ENCODE measurements at places on chromosomes 2 and 18. TPM values are rescaled to one million over a fixed set of nuclear protein-coding genes. Genes with fewer than 3 reads are reported as not detected.

GRCh38 chr2:159650574-159650973 is 34.2 kb upstream of the BAZ2B start:
- H3K36me3 ChIP-seq, result no peaks in the 10 kb centered on the region
- H3K4me1 ChIP-seq, result no peaks in the 10 kb centered on the region
- no peaks in the 10 kb centered on the region for H3K27me3 ChIP-seq
- no peak overlapping the region for H3K4me3 ChIP-seq

Gene SPRED2
- total RNA-seq, result 13.5 TPM

GRCh38 chr2:197200051-197200761 is 110.4 kb downstream of the ANKRD44 start:
- no peak overlapping the region for H3K4me3 ChIP-seq
- no peaks in the 10 kb centered on the region for H3K27me3 ChIP-seq
- no peak overlapping the region for H3K27ac ChIP-seq
- DNase-seq, result no peak
- H3K36me3 ChIP-seq, result no peaks in the 10 kb centered on the region
- no peaks in the 10 kb centered on the region for H3K4me1 ChIP-seq

Gene CCDC74B
- total RNA-seq, result not detected

DNA sequence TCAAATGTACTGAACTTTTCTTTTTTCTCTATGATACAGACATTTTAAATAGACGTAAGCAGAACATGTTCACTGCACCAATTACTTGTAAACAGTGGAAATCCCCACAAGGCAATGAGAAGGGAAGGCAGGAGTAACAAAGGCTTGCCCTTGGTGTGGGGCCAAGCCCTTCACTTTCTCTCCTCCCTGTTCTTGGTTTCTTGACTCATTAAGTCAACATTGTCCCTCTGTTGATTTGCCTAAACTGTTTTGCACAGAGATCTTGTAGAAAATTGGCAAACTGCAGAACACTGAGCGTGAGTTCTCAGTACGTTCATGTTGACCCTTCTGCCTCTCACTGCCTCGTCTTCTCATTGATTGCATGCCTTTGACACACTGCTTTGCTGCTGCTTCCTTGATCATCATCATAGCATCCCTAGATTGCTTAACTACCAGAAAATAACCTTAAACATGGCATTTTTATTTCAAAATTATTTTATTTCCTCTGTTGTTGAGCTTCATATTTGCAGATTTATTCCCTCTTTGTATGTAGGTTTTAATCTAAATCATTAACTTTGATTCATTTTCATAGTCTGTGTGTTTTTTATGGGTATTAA is 257.7 kb downstream of the PTGR3 start:
- no peak overlapping the region for H3K4me3 ChIP-seq
- no peaks in the 10 kb centered on the region for H3K36me3 ChIP-seq
- H3K27ac ChIP-seq, result no peak overlapping the region
- H3K4me1 ChIP-seq, result peaks cover 5% of the 10 kb centered on the region

DNA sequence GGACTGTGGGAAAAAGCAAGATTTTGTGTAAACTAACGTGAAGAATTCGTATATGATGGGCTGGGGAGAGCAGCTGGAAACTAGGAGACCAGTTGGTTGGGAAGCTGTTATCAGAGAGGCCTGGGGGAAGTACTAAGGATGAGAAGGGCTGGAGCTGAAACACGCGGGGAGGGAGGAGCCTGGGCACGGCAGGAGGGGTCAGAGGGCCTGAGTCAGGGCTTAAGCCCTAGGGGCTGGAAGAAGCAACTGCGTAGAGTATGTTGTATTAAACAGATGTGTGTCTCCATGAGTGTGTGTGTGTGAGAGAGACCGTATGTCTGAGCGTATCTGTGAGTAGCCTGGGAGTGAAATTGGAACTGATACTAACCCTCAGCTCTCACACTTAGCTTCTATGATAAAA is 8.4 kb downstream of the POMC start:
- no peak overlapping the region for H3K4me3 ChIP-seq
- H3K4me1 ChIP-seq, result peaks cover 9% of the 10 kb centered on the region
- no peak for DNase-seq
- no peak overlapping the region for H3K27ac ChIP-seq

- peak; percentile 76 for DNase-seq
- no peaks in the 10 kb centered on the region for H3K36me3 ChIP-seq
- peak within 1 kb of the TSS; percentile 75 for H3K4me3 ChIP-seq
- no peaks in the 10 kb centered on the region for H3K27me3 ChIP-seq
- H3K27ac ChIP-seq, result peak within 1 kb of the TSS; percentile 91
Measured at GRCh38 chr18:13218368-13218991, at the start of gene LDLRAD4. TSS of gene LDLRAD4 (plus strand) at chr18:13218760.

DNA sequence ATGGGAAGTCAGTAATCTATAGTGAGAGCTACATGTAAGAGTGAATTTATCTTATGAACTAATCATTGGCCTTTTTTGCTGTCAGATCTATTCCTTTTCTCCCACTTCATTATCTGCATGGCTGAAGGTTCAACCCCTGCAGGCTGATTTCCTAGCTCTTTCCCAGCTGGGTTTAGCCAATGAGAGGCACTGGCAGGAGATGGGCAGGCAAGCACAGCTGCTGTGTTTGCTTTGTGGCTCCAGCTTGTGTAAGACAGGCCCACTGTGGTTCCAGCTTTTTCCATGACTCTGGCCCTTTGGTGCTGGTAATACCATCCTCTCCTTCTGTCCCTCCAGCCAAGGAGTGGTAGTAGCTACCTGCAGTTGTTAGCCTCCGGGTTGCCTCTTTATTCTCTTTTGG is 248.8 kb downstream of the PLCL1 start:
- no peak overlapping the region for H3K4me3 ChIP-seq
- no peaks in the 10 kb centered on the region for H3K27me3 ChIP-seq
- H3K36me3 ChIP-seq, result no peaks in the 10 kb centered on the region
- no peak for DNase-seq
- H3K4me1 ChIP-seq, result peaks cover 42% of the 10 kb centered on the region

Gene CFC1
- total RNA-seq, result not detected

DNA sequence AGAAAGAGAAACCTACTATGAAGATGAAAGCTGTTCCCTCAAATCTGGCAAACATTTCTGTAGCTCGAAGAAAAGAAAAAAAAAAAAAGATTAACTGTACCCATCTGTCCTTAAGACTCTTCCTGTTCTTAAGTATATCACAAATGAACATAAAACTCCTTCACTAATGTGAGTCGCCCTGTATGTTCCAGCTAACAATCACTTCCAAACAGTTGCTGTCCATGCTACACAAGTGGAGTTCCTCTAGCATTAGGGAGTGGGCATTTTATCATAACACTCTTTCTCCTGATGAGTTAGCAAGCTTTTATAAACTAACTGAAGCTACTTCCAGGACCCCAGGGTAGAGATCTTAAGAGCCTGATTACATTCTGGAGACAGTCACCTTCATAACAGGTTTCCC is 5.8 kb downstream of the CUL3 start:
- H3K4me3 ChIP-seq, result no peak overlapping the region
- no peaks in the 10 kb centered on the region for H3K4me1 ChIP-seq
- no peaks in the 10 kb centered on the region for H3K27me3 ChIP-seq

DNA sequence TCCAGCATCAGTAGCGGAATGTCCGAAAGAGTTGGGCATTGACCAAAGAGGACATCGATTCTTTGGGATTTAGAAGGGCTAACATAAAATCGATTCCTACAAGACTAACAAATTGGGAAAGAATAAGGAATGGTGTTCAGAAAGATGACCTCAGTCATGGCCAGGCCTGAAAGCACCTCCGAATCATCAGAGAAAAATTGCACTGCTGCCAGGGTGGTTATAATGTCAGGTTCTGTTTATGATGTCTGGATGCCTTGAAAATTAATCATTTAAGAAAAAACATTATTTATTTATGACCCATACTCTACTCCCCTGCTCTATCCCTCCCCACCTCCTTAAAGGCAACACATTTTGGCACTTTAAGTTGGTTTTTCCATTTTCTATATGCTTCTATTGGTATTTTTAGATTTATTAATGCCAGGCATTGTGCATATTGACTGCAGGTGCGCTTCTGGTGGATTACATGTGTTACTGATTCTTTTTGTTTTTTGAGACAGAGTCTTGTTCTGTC is 104.7 kb downstream of the MYCN start:
- H3K4me3 ChIP-seq, result no peak overlapping the region
- no peak for DNase-seq
- no peaks in the 10 kb centered on the region for H3K27me3 ChIP-seq
- H3K27ac ChIP-seq, result no peak overlapping the region
- H3K4me1 ChIP-seq, result no peaks in the 10 kb centered on the region

DNA sequence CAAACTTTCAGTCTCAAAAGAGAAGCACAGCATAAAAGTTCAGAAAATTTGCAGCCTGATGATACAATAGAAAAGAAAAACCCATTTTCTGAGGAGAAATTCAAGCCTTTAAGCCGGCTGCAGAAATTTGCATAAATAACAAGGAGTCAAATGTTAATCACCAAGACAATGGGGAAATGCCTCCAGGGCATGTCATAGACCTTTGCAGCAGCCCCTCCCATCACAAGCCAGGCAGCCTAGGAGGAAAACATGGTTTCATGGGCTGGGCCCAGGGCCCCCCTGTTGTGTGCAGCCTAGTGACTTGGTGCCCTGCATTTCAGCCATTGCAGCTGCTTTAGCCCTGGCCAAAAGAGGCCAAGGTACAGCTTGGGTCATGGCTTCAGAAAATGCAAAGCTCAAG is 54.1 kb upstream of the CAVIN2 start:
- no peaks in the 10 kb centered on the region for H3K27me3 ChIP-seq
- no peaks in the 10 kb centered on the region for H3K4me1 ChIP-seq
- no peak for DNase-seq
- no peak overlapping the region for H3K4me3 ChIP-seq

DNA sequence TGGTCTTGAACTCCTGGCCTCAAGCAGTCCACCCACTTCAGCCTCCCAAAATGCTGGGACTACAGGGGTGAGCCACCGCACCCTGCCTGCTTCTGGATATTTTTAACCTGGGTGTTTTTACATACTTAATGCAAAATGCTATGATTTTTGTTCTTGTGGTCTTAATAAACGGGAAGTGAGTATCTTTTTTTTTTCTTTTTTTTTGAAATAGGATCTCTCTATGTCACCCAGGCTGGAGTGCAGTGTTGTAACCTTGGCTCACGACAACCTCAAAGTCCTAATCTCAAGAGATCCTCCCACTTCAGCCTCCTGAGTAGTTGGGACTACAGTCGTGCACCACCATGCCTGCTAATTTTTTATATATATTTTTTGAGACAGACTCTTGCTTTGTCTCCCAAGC is 19.2 kb upstream of the ASXL2 start:
- H3K27me3 ChIP-seq, result no peaks in the 10 kb centered on the region
- no peaks in the 10 kb centered on the region for H3K4me1 ChIP-seq
- H3K36me3 ChIP-seq, result no peaks in the 10 kb centered on the region
- H3K4me3 ChIP-seq, result no peak overlapping the region

DNA sequence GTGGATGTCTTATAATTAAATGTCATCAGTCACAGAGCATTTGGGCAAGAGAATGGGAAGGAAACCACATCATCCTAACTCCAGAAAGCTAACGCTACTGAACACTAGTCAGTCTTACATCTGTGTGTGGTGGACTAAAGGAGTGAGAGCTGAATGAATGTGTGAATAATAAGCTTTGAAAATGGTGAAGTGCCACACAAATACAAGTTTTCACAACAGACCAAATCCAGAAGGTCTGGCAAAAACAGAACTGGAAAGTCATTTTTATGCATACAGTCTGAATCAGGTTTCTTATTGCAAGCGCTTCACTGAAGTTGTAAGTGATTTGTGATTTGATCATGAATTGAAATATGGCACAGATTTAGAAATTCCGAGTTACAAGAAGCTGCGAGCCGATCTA is 175.7 kb downstream of the ZNF516 start:
- no peaks in the 10 kb centered on the region for H3K4me1 ChIP-seq
- no peak for DNase-seq
- H3K36me3 ChIP-seq, result no peaks in the 10 kb centered on the region
- H3K27me3 ChIP-seq, result no peaks in the 10 kb centered on the region

GRCh38 chr2:198890490-198890889 is 567.2 kb downstream of the SATB2 start:
- no peaks in the 10 kb centered on the region for H3K27me3 ChIP-seq
- no peaks in the 10 kb centered on the region for H3K36me3 ChIP-seq
- no peak overlapping the region for H3K4me3 ChIP-seq
- no peak for DNase-seq

Gene PNKD
- 85.1 TPM for total RNA-seq

Gene TMEM214
- total RNA-seq, result 26.7 TPM

DNA sequence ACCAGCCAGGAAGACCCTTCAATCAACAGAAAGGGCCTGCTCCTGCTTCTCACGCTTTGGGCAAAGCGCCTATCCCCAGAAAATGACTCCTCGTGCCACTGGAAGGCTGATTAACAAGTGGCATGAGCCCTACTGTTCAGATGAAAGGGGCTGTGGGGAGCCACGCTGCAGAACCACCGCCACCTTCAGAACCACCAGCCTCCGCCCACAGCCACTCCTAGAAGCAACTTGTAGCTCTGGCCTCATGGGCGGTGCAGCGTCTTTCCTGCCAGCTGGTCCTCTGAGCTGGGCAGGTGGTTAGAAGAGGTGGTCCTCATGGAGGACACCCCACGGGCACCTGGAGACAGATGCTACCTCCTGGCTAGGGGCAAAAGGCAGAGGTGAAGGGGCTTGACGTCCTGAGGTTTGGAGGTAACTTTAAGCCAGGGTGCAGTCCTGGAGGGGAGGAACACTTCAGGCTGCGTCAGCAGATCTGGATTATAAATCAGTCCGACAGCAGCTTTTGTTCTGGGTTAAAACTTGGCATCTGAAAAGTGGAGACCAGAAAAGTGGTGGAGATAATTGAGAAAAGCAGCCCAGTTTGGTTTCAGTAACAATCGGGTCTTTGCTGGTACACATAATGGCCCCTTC is 861 bp upstream of the SEMA4C start:
- peak overlapping the region; percentile 100 for H3K27ac ChIP-seq
- no peak for DNase-seq
- H3K4me1 ChIP-seq, result peaks cover 53% of the 10 kb centered on the region
- no peaks in the 10 kb centered on the region for H3K27me3 ChIP-seq

Gene EPHA4
- total RNA-seq, result 51.3 TPM

Gene UGT1A9
- total RNA-seq, result not detected

GRCh38 chr2:241146286-241146685 is 3.0 kb downstream of the PASK start:
- peaks cover 13% of the 10 kb centered on the region for H3K4me1 ChIP-seq
- H3K36me3 ChIP-seq, result peaks cover 4% of the 10 kb centered on the region
- DNase-seq, result no peak
- H3K4me3 ChIP-seq, result no peak overlapping the region

Gene MSGN1
- total RNA-seq, result not detected

DNA sequence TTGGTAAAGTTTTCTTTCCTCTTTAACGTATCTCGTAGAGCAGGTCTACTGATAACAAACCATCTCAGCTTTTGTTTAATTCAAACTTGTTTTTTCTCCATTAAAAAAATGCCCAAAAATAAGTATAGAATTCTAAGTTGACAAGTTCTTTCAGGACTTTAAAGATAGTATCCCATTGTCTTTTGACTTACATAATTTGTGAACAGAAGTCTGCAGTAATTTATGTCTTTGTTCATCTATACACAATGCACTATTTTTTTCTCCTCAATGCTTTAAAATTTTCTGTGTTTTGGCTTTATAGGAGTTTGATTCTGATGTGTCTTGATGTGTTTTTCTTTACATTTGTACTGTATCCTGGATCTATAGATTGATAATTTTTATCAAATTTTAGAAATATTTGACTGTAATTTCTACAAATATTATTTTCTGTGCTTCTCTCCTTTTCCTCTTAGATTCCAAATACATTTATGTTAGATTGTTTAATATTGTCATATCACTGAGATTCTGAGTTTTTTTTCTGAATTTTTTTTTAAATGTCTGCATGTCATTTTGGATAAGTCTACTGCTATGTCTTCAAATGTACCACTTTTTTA is 143.3 kb downstream of the FTCDNL1 start:
- no peak overlapping the region for H3K27ac ChIP-seq
- DNase-seq, result no peak
- no peaks in the 10 kb centered on the region for H3K36me3 ChIP-seq
- H3K4me3 ChIP-seq, result no peak overlapping the region

GRCh38 chr2:5164776-5165525 is 527.2 kb upstream of the SOX11 start:
- H3K36me3 ChIP-seq, result no peaks in the 10 kb centered on the region
- no peak for DNase-seq
- H3K4me1 ChIP-seq, result no peaks in the 10 kb centered on the region
- H3K27me3 ChIP-seq, result no peaks in the 10 kb centered on the region
